ENCODE measurements at places on chromosomes 13 and 19. TPM values are rescaled to one million over a fixed set of nuclear protein-coding genes. Genes with fewer than 3 reads are reported as not detected.

Gene PRR19
- 1.1 TPM for total RNA-seq

Gene PLPP2
- total RNA-seq, result not detected

- DNase-seq, result no peak
These were observed 168.8 kb upstream of the ZNF507 start for GRCh38 chr19:32176591-32176990.

Gene CYP2A6
- not detected for total RNA-seq

DNA sequence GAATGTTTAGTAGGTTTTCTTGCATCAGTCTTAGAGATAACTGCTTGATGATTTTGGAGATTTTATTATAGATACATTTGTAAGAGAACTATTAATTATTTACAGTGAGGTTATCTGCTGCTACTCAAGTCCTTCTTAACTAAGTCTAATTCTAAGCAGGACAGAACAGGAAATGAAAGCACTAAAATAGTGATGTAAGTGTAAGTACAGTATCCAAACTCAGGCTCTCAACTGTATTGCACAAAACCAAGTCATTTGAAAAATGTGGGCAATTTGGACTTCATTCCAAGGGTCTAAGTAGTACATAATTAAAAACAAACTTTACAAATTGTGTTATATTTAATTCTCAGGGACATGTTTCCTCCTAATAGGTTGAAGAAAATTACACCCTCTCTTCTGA, 417.1 kb downstream of the ITGBL1 start:
- no peak for DNase-seq

DNA sequence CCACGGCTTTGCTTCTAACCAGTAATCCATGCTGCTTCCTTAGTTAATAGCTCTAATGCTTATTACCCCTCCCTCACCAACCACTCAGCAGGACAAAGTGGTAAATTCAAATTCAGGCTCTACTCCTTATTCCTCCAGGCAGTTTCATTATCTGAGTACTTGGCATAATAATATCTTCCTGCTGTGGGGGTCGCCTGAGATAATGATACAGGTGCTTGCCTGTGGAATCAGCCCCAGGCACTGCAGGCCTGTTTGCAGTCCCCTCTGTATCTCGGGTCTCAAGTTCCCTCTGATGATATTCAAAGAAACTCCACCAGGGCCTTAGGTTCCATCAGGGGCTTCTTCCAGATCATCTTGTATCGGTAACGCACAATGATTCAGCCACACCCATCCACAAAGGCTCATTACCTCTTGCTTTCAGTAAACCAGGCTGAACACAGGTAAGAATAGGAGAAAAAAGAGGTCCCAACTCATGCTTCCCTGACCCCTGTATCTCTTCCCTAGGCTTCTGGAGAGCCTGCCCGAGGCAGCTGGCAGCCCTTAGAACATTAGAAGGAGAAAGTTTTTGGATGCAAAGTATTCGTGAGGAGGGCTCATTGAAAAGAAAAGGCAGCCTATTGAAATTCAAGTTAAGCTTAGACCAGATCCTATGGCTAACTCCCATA, 14.3 kb upstream of the FOXO1 start:
- DNase-seq, result no peak

Gene C19orf81
- not detected for total RNA-seq

Gene C13orf42
- not detected for total RNA-seq

- DNase-seq, result no peak
These were observed 1068.1 kb upstream of the PCDH20 start for GRCh38 chr13:62483774-62484173.

DNA sequence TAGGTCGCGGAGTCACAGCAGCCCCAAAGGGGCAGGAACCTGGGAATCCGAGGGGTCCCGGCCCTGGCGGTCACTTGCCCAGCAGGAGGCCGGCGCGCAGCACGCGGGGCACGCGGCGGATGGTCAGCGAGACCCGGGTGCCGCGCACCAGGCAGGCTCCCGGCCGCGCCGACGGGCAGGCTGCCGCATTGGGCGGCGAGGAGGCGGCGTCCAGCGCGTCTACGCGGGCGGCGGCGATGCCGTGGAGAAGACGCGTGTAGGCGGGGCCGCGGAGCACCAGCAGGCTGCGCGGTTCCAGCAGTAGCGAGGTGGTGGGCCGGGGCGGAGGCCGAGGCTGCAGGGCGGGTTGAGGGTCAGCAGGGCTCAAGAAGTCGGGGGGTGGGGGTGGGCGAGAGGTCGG, 607 bp upstream of the SYNE4 start:
- DNase-seq, result peak; percentile 54

Gene THSD8
- 27.9 TPM for total RNA-seq

DNA sequence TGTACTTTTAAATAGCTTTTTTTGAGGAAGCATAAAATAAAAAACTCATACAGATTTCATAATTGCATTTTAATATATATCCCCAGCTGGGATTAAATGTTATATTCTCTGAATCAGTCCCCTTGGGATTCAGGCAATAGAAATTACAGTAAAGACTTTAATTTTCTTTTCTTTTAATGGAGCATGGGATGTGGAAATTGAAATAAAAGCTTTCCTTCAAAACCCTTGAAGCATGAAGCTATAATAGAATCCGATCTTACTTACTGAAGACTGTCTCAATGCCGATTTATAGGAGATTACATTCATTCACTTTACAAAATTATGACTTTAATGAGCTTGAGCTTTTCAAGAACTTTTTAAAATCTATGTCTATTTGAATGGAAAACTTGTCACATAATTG, 243.4 kb downstream of the SPRY2 start:
- no peak for DNase-seq

DNA sequence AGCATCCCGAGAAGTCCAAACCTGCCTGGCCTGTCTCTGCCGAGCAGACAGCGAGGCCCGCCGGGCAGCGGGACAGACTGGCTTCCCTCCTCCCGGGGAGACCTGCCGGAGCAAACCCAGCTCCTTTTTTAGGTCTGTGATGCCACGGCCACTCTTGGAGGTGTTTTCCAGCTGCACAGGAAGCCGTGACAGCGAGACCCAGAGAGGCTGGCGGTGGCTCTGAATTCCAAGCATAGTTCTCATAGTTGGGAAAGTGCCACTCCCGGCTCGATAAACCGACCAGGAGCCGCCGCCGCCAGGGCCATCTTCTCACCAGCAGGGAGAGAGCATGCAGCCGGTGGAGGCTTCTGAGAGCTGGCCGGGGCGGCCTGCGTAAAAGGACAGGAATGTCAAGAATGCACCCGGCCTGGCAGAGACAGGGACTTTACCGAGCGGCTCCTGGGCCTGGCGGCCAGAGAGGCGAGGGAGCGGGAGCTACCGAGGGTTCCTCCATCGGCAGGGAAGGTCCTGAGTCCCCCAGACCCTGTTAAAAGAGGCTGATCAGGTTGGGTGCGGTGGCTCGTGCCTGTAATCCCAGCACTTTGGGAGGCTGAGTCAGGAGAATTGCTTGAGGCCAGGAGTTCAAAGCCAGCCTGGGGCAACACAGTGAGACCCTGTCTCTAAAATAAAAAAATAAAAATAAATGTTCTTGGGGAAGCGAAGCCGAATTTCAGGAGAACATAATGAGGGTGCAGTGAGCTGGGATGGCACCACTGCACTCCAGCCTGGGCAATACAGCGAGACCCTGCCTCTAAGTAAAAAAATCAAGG, 64.9 kb downstream of the GADD45B start:
- DNase-seq, result no peak

Gene SIGLEC6
- not detected for total RNA-seq

DNA sequence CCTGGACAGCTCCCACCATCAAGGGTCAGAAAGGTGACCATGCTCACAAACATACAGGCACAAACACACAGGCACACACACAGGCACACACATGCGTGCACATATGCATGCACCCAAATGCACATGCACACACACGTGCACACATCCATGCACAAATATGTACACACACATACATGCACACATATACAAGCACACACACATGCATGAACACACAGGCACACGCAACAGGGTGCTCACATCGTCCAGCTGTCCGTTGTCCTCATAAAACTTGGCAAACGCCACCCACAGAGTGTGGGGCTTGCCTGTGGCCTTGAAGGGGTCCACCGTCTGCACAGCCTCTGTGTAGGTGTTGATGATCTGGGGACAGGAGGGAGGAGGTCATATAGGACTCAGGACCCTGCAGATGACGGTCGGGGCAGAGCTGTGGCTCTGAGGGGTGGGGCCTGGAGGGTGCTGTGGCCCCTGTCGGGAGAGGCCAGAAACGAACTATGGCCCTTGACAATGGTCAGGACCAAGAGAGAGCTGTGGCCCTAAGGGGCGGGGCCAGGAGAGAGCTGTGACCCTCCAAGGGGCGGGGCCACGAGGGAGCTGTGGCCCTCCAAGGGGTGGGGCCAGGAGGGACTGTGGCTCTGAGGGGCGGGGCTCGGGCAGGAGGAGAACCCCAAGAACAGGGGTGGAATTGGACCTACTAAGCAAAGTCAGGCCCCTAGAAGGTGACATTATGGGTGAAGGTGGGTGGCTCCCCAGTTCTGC, 6.2 kb downstream of the XAB2 start:
- DNase-seq, result no peak

GRCh38 chr13:73422973-73423372, 364.2 kb downstream of the KLF5 start:
- DNase-seq, result no peak

Data from activated CD8-positive, alpha-beta memory T cell treated with anti-CD3 and anti-CD28 coated beads, Interleukin-2, amount 10 ng/mL, durations not matched to agents 7 days and 5 days (primary cell).